Esophagus squamous epithelium (tissue), 5 donors: ENCODE measurements at places on chromosomes 16 and 17. TPM values are rescaled to one million over a fixed set of nuclear protein-coding genes. Genes with fewer than 3 reads are reported as not detected.

Gene NPTX1
- total RNA-seq, result 0.15 TPM

Gene FZD2
- 1.5 TPM for total RNA-seq

Gene CDT1
- total RNA-seq, result 7.7 TPM

Gene ZNF785
- total RNA-seq, result 4.4 TPM

DNA sequence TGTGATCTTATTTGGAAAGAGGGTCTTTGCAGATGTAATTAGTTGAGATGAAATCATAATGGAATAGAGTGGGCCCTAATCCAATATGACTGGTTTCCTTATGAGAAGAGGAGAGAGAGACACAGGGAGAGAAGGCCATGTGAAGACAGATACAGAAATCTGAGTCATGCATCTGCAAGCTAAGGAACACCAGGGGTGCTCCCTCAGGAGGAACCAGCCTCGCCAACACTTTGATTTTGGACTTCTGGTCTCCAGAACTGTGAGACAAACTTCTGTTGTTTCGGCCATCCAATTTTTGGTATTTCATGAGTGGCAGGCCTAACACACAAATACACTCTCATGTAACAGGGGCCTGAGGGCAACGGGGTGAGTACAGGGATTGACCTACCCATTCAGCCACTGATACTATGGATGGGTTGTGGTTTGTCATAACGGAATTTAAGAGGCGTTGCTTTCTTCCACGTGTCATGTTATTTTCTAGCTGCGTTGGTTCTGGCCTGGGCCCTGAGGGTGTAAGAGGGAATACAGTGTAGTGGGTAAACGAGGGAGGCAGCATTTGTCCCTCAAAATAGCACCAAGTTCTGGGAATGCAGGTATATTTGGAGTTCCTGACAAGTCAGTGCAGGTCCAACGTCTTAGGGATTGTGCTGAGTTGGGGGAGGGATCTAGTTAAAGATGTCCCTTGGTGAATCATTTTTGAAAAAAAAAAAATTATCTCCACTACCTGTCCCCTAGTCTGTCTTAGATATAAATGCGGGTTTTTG is 17.7 kb downstream of the PLCG2 start:
- H3K27me3 ChIP-seq, result no peaks in the 10 kb centered on the region
- H3K36me3 ChIP-seq, result no peaks in the 10 kb centered on the region
- no peaks in the 10 kb centered on the region for H3K4me1 ChIP-seq
- no peak overlapping the region for H3K4me3 ChIP-seq
- DNase-seq, result no peak
